ENCODE measurements at places on chromosomes 11 and 22.

GRCh38 chr11:63505857-63506528 is at the start of gene LGALS12:
LGALS12 (plus strand) TSS chr11:63506084; CDS start chr11:63506459, 375 bp downstream.
- DNase-seq: no peak

GRCh38 chr22:33073989-33074418 is 15.8 kb upstream of the SYN3 start:
- no peak for DNase-seq

DNA sequence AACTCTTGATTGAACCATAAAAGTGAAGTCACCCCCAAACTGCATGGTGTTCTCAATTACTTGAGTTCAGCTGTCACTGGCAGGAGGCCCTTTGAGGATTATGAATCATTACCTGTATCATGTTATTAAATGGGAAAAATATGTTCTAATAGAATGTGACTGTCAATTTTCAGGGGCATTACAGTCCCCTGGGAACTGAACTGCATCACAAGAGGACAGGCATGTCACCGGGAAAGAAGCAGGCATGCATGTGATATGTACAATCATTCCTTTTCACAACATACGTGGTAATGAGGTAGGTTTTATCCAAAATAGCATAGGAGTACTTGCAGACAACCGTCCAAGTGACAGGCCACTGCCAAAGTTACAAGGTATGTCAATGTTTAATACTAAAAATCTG is 165.8 kb downstream of the MAML2 start:
- no peak for DNase-seq

- peak; percentile 4 for DNase-seq
Observed at GRCh38 chr11:107563702-107564101, 1.8 kb downstream of the ALKBH8 start.

DNA sequence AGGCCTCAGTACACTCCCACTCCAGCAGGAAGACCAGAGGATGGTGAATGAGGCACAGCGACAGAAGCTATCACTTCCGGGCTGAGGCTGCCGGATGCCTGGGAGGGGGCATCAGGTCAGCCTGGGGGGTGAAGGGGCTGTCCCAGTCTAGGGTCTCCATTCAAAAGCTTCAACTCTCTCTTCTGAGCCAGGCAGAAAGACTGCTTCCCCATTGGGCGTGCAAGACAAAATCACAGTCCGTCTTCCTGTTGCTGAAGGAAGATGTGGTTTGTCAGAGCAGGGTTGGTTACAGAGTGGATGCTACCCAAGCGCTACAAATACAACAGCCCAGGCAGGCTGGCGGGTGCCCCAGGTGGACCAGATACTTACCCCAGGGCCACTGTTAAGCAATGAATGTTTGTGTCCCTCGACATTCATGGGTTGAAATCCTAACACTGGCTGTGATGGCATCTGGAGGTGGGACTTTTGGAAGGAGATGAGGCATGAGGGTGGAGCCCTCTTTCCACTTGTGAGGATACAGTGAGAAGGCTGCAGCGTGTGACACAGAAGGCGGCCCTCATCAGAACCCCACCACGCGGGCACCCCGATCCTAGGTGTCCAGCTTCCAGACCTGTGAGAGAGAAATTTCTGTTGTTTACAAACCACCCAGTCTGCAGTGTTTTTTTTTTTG is 12.0 kb downstream of the UPK3A start:
- DNase-seq: no peak

- no peak for DNase-seq
Observed at GRCh38 chr11:75549370-75549958, 12.6 kb upstream of the SERPINH1 start.

DNA sequence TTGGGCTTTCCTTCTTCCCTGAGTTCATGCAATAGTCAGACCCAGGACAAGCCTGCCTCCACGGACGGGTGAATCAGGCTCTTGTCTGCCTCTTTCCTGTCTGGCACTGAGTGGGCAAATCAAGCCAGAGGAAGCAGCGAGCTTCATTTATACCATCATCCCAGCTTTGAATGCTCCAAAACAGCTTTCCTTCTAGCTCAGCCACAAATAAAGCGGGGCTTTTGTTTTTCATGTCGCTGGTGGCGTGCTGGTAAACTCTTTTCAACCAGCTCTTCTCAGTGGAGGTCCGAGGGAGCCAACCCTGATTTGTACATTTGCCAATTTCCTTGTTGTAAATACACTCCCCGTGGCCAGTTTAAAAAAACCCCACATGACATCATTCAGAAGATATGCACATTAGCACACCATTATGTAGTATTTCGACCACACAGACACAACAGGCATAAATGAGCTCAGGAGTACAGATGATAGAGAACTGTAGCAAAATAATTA is 8.6 kb downstream of the C11orf91 start:
- peak; percentile 91 for DNase-seq

- no peak for DNase-seq
Observed at GRCh38 chr22:26800858-26801257, 143.5 kb downstream of the MIAT start.

GRCh38 chr11:113531083-113531482 is 55.9 kb upstream of the DRD2 start:
- no peak for DNase-seq

- DNase-seq: no peak
Observed at GRCh38 chr11:107473792-107474191, 16.2 kb upstream of the CWF19L2 start.

DNA sequence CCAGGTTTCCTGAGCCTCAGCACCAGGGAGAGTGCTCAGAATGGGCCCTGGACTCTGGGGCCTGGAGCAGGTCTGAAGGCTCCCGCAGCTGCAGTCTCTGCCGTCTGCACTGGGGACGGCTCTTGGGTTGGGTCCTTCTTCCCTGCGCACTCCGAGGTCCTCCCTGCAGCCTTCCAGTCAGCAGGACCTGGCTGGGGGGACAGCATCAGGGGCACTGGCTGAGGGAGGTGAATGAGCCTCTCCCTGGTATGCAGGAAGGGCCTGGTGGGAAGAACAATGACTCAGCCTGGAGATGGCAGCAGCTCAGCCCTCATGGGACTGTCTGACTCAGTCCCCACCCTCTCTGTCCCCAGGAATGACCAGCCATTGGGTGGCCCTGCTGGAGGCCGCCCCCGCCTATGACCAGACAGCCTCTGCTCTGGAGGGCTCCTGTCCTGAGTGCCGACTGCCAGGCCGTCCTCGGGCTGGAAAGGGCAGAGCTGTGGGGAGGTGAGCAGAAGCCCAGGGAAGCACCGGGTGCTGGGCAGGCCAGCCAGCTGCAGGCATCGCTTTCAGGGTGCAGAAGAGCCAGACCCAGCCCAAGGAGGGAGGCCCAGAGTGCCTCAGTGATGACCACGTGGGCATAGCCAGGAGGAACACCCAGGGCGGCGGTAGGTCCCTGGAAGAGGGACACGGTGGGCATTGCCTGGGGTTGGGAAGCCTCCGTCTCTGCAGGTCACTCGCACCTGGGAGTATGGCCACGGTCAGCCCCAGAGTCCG is 455.0 kb downstream of the BRD1 start:
- DNase-seq: no peak

- no peak for DNase-seq
Observed at GRCh38 chr11:127888386-127888785, 699.0 kb downstream of the ETS1 start.

DNA sequence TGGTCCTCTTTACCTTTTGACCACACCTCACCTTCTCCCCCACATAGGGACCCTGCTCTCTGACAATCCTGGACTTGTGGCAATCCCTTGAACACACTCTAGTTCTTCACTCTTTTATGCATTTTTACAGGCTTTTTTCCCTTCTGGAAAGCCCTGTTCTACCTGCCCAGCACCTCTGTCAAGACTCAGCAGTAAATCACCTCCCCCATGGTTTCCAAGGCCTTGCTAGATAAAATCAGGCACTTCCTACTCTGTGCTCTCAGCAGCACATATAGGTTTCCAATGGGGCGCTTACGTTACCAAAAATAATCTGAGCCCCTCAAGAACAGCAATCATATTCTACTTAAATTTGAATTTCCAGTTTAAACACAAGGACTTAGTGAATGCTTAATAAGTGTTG is 53.9 kb downstream of the ETS1 start:
- no peak for DNase-seq

GRCh38 chr22:17888855-17889254 is 114.6 kb upstream of the BID start:
- no peak for DNase-seq

DNA sequence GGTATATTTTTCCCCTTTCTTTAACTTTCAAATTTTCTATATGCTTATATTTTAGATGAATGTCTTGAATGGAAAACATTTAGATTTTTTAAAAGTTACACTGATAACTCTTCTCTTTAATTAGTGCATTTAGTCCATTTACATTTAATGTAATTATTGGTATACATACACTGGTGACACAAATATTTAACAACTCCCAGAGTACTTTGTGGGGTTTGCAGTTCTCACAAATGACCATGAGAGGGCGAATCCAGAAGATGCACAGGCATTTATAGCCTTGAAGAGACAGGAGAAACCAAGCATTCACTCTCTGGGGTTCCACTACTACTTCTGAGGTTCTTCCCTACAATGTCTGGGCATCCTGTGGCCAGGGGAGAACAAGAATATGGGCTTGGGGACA is 125.1 kb downstream of the TIMP3 start:
- DNase-seq: no peak

- DNase-seq: no peak
Observed at GRCh38 chr11:48005136-48005535, 24.8 kb downstream of the PTPRJ start.

- no peak for DNase-seq
Observed at GRCh38 chr11:5527716-5528115, 11.2 kb upstream of the UBQLNL start.

DNA sequence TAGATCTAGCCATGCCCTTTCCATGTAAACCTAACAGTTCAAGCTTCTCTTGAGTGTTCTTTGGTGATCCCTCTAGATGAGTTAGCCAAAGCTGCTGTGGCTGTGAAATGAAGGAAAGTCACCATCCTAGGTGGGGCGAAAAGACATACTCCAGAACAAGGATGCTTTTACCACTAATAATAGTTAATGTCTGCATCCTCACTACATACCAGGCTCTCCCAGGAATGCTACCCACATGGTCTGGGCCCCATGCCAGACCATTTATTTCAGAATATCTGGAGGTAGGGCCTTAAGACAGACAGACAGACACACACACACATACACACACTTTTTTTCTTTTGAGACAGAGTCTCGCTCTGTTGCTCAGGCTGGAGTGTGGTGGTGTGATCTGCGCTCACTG is 14.7 kb downstream of the ABTB2 start:
- DNase-seq: no peak

Data from COR-L47 (cell line).